OCI-LY7 (cell line): ENCODE measurements at places on chromosomes 5 and 9.

GRCh38 chr5:124277767-124278545 is 468.5 kb downstream of the ZNF608 start:
- no peak for DNase-seq

DNA sequence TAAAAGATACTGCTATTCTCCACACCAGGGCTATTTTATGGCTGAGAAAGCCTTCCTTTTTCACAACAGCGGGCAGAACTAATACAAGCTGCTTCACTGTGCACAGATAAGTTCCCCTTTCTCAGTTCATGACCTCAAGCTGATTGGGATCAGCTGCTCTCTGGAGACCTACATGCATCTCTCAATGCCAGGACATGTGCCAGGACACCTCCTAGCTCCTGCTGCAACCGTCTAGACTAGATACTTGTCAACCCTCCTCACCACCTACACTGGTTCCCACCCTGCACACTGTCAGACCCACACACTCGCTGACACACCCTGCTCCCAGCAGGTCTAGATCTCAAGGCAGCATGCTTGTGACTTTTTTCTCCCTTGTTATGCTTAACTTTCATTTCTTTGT is 39.8 kb downstream of the STARD4 start:
- no peak for DNase-seq

GRCh38 chr9:3783156-3783555 is 257.4 kb upstream of the RFX3 start:
- DNase-seq, result no peak

DNA sequence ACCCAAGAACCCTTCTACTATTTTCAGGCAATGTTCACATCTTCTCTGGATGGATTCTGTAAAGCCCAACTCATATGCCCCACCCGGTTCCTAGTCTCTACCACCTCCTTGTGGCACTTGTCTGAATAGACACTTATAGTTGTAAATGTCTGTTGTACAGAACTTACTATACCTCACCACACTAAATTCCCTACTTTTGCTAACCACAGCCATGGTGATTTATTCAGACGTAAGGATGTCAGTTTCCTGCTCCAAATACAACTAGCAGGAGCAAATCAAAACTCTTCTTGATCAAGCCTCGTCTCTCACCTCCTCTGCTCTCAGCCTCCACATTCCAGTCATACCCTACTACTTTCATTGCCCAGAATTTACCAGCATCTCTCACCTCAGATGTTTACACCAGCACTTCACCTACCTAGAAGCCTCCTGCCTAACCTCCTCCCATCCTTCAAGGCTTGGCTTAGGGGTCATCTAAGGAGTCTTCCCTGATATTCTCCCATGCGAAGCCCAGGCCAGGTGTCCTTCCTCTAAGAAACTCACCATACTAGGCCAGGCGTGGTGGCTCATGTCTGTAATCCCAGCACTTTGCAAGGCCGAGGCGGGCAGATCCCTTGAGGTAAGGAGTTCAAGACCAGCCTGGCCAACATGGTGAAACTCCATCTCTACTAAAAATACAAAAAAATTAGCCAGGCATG is 75.5 kb downstream of the MAPKAP1 start:
- DNase-seq, result peak; percentile 39

DNA sequence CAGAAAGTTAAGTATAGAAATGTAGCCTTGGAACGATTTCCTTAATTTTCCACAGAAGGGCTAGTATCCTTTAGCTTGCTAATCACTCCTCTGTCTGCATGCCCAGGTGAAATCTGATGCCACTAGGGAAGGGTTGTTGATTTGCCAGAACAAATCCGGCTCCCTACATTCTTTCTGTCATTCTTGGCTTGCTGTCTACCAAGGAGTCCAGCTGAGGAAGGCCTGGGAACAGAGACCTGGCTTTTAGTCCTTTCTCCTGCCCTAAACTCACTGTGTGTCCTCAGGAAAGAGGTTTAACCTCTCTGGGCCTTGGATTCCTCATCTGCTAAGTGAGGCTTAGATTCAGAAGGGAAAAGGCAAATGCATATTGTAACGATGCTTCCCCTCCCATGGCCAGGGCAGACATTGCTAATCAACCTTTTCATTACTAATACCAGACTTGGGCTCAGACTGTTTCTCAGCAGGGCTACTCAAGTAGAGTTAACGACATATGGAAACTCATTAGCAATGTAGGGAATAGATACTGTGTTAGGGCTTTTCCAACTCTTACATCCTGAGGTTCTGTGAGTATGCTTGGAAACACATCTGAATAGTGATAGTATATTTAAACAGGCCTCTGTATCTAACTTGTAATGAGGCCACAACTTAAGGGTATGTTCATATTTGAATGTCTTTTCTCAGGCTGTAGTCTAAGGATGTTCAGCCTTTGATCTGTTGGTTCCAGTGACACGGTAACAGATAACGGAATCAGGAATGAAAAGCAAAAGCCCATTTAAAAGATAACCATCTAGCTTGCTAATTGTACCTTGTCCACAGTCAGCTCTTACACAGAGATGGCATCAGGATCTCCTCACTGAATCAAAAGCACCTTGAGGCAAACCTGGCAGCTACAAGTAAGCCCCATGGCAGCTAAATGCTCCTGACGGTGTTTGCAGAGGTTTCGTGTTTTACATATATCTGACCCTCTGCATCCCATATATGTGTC is 4.1 kb downstream of the GALNT10 start:
- no peak for DNase-seq

- DNase-seq, result no peak
These were observed 73.8 kb downstream of the MED27 start for GRCh38 chr9:132005899-132006298.

DNA sequence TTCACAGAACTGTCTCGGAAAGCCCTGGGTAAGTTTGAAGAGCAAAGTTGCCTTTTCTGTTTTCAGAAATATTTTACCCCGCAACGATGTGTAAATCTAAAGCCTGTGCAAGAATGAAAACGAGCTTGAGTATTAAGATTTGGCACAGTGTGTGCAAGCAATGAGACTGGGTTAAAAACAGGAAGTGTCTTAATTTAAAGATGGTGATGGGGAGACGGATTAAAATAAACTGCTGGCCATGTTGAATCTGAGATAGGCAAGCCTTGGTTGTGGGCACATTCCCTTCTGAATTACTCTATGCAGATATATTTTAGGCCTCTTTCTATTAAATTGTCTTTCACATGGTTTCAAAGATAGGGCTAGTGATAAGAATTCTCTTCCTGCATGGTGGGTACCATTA is 294.2 kb upstream of the DMRT1 start:
- DNase-seq, result no peak

GRCh38 chr5:171867786-171868185 is 82.2 kb downstream of the SMIM23 start:
- no peak for DNase-seq
